CD4-positive, alpha-beta T cell treated with Interleukin-6 at 100 ng/mL for 8 hours (primary cell): ENCODE measurements at places on chromosomes 12 and 14.

DNA sequence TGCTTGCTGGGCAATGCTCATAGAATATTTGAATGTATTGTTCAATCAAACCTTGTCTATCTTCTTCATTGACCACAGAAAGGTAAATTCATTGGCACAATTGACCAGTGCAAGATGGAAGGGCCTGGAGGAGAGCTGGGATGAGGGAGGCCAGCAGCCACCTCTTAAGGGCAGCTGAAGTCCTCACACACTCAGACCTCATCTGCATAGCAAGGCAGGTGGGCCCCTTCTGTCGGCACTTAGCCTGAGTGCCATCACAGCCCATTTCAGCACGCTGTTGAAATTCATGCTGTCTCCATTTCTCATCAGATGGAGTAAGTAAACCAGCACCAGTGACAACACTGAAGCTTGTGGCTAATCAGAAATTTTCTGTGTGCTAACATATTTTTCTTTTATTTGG is 25.4 kb upstream of the HMGA2 start:
- DNase-seq, result no peak

- no peak for DNase-seq
Measured at GRCh38 chr14:100698666-100699448, 27.8 kb upstream of the DLK1 start.

DNA sequence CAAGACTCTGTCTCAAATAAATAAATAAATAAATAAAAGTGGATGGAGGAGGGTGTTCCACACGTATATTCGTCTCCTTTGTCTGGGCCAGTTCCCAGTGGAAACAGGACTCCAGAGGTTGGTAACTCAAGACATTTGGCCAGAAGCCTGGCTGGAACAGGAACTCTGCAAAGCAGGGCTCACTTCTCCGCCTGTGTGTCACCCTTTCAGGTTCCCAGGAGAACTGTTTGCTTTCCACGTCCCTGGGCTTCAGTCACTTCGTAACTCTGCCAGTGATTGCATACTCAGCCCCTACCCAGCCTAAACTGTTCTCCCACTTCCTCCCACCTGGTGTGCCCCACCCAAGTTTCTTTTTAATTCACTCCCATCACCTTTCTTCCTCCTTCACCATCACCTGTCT is 7.0 kb upstream of the UBE2N start:
- DNase-seq, result no peak

GRCh38 chr14:88005978-88006851 is 1.3 kb downstream of the GPR65 start:
- DNase-seq, result peak; percentile 81

- DNase-seq, result no peak
Measured at GRCh38 chr12:85393606-85394005, 113.6 kb downstream of the ALX1 start.

DNA sequence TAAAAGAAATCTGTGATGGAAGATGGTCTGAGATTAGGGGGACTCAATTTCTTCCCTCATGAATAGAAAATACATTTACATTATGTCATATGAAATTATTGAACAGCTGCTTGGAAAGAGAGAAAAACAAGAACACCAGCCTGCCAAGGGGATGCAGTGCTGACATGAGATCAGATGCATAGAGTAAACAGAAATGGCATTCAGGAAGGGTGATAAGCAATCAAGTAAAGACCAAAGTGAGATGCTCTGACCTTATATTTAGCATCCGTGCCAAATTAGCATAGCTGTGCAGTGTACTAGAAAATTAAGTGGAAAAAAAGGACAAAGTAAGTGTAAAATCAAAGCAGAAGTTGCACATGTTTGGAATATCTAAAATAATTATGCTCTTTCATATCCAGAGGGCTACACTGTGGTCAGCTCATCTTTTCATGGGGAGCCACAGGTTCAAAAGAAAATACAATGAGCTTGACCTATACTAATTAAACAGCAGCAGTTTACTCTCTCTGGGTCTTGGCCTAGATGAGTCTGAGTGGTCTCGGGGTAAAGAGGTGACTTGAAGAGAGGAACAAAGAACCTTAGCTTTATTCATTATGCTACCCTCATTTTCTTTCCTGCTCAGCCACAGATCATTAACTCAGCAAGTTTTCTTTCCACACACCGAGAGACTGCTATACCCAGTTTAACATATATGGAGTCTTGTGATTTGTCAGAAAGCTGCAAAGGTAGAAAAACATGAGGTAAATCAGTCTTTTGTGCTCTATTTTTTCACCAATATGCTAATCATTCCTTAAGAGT is 359.4 kb upstream of the FOXG1 start:
- no peak for DNase-seq

DNA sequence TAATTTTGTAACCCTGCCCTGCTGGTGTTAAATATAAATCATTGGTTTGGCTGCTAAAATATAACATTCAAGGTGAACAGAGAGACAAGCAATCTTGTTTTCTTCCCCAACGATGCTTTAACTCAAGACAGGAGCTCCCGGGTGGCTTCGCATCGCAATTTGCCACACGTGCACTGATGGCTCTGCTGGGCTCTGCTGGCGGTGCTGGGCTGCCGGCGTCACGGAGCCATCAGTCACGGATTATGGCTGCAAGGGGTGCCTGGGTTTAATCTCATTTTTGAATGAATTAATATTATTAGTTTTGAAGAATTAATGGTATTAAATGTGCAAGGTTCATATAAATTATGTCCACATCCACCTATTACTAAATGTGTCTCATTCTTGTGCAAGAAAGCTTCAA is 44.9 kb upstream of the TMEM260 start:
- no peak for DNase-seq
